ENCODE measurements at places on chromosomes 12 and 14.
A peak's percentile ranks its signal among the peaks of the same experiment; 100 is the strongest.

DNA sequence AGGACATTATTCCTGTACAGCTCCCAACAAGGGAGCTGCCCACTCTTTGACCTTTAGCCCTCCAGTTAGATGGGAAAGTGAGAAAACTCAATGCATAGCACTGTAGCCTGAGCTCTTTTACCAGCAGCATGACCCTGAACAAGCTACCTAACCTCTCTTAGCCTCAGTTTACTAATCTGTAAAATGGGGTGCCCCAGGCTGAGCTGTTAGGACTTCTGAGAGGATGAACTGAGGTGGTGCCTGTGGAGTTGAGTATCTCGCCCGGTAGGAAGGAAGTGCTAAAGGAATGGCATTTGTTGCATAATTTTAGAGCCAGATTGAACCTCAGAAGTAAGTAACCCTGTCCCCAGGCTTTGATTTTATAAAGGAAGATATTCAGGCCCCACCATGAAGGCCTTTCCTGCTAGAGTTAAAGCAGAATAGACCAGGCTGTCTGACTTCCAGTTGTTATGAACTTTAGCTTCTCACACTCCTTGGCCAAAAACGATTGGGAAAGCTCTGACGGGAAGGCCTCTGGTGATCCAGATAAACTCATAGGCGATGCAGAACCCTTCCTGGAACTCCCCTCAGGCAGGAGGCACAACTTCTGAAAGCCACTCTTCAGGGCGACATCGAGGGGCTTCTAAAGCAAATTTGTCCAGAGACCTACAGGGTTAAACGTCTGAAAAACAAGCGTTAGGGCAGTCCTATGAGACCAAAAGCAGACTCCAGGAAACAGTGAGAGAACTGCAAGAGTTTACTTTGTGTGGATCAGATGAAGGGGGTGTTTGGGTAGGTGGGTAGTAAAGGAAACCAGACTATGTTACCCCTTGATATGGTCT lies 2.5 kb upstream of the SERPINA10 start:
- no peak for DNase-seq

DNA sequence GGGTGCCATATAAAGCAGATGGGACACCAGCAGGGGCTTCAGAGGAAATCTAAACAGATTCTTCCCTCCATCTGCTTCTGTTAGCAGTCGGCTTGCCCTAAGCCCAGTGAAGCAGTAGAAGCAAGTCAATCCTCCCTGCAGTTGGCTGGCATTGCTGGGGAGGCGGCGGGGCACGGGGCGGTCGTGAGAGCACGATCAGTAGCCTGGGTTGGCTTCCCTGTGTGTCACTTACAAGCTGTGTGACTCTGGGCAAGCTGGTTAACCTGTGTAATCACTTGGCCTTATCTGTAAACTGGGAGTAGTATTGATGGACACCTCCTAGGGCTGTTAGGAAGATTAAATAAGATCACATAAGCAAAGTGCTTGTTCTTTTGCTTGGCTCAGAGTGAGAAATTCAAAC lies 19.4 kb downstream of the MYRFL start:
- no peak for DNase-seq

DNA sequence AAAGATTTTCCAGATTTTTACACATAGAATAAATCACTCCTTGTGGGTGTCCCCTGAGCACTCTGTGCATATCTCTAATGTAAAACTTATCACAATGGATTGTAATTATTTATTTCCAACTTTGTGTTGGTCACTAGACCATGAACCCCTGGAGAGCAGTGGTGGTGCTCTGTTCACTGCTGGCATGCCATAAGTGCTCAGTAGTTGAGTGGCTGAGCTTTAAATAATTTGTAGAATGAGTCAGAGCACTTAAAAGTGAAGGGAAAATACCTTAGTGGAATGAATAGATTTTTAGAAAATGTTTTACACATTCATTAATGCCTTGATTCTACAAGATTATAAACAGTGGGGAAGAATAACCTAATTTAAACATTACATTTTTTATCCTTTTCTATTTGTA lies 6.3 kb downstream of the MGAT4C start:
- DNase-seq: no peak

DNA sequence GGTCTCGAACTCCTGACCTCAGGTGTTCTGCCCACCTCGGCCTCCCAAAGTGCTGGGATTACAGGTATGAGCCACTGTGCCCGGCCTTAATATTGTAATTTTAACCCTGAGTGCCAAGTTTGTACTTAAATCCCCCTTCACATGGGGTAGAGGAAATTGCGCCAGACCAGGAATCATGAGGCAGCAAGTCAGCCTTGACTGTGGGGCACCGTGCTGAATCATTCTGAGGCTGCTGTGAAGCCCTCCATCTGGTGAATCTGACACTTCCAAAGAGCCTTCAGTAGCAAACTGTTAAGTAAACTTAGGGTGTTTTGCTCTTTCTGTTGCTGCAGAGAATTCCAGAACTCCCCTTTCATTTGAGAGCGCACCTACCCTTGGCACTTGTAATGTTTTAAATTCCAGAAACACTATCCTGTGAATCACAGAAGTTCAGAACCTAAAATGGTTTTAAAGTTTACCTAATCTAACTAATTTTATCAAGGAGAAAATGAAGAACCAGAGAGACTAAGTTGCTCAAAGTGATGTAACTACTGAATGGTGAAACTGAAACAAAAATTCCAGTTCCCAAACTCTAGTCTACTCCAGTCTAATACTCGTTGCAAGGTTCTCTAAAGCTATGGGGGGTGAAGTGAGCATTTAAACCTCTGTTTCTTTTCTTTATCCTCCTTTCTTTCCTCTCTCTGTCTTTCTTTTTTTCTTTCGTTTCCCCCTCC lies 7.5 kb downstream of the HEBP1 start:
- DNase-seq: no peak

- DNase-seq: no peak
Measured at GRCh38 chr12:727321-727720, 25.1 kb upstream of the WNK1 start.

DNA sequence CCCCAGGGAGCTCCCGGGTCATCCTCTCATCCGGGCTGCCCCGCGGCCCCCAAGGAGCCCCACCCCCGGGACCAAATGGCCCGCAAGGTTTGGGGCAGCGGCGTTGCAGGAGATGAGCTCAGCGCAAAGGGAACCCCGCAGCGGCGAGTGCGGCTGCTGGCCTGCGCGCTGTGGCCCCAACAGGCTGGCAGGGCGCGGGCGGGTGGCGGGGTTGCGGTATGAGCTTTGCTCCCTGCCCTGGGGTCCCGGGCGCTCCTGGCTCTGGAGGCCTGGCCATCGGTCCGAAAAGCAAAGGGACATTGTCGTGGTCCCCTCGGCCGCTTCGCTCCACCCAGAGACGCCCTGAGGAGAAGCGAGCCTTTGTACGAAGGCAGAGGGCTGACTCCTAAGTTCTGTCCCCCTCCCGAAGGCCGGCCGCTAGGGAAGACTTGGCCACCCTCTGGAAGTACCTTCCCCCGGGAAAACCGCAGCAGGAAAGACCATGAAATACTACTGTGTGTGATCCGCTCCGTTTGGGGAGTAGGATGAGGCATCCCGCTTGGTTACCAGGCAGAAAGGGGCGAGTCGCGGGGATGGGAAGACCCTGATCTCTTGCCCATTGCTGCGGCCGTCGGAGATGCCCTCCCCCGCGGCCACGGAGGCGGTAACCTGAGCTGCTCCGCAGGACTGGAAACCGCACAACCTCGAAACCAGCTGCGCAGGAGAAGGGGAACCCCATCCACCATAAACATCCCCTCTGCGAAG lies 620 bp upstream of the NID2 start:
- peak; percentile 20 for DNase-seq

GRCh38 chr12:132327336-132328171 lies 1.8 kb downstream of the GALNT9 start:
- DNase-seq: peak; percentile 58

DNA sequence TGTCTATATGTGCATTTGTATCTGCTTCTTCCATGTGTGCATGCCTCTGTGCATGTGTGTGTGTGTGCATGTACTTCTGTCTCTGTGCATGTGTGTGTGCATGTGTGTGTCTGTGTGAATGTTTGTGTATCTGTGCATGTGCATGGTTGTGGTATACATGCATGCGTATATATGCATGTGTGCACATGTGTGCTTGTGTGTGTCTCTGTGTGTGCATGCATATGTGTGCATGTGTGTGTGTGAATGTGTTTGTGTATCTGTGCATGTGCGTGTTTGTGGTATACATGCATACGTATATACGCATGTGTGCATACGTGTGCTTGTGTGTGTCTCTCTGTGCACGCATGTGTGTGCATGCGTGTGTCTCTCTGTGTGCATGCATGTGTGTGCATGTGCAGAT lies 363.2 kb upstream of the SFSWAP start:
- DNase-seq: no peak

DNA sequence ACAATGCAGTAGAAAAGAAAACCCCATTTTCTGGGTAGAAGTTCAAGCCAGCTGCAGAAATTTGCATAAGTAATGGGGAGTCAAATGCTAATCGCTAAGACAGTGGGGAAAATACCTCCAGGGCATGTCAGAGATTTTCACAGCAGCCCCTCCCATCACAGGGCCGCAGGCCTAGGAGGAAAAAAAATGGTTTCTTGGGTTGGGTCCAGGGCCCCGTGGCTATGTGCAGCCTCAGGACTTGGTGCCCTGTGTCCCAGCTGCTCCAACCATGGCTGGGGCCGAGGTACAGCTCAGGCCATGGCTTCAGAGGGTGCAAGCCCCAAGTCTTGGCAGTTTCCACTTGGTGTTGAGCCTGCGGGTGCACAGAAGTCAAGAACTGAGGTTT lies 14.6 kb downstream of the OR10P1 start:
- DNase-seq: no peak

DNA sequence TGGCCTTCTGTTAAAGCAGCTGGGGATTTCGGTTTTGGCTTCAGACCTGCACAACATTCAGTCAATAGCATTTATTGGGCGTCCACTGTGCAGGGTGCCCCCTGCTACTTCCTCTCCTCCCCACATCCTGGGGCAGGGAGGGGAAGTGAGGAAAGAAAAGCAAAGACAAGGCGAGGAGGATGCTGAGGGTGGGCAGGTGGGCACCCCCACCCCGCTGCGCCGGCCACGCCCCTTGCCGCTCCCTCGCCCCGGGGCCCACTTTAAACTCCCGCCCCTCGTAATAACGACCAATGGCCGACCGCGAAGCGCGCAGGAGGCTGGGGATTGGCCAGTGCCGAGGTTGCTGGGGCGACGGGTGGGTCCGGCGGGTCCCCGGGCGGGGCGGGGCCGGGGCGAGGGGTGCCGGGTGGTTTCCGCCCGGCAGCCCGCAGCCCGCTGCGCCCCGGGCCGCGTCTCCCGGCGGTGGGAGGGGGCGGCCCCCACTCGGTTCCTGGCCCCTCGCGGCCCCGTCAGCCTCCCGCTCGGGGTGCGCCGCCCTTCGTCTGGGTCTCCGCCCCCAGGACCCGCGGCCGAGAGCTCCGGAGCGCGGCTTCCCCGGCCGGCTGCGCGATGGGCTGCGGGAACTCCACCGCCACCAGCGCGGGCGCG lies at the start of gene C12orf75:
Gene C12orf75 (plus strand): TSS at position 409 of the 648 bp plus-strand sequence. CDS start 201 bp downstream, at position 610.
- peak; percentile 86 for DNase-seq

- DNase-seq: no peak
Measured at GRCh38 chr12:66321435-66321834, 19.1 kb downstream of the HELB start.

DNA sequence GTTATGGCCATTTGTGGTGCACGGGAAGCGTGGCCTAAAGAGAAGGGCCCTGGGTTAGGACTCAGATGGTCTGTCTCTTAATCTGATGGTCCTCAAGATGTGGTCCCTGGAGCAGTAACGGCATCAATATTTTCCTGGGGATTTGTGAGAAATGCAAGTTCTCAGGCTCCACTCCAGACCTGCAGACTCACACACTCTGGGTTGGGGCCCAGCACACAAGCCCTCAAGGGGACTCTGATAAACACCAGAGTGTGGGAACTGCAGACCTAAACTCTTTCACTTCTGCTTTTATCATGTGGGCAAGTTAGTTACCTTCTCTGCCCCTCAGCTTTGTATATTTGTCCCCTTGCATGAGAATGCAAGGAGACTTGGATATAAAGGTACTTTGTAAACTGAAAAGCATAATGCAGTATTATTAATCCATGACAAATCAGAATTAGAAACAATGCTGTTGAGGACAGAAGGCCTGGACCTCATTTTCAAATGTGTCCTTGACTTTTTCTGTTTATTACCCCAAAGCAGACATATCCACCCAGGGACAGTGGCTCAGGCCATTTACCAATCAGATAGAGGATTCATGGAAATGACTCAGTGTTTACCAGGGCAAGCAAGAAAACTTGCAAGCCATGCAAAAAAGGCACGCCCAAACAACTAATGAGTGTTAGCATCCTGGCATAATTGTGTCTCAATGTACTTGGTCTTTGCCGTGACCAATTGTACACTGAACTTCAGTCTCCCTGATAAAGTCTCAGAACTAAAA lies 157.0 kb downstream of the ASCL1 start:
- DNase-seq: no peak

GRCh38 chr12:24386836-24387235 lies 437.4 kb upstream of the SOX5 start:
- no peak for DNase-seq

- peak; percentile 40 for DNase-seq
Measured at GRCh38 chr14:100383727-100384158, 60.6 kb downstream of the SLC25A47 start.

GRCh38 chr12:57846285-57846576 lies 298 bp downstream of the CTDSP2 start:
- no peak for DNase-seq

- DNase-seq: no peak
Measured at GRCh38 chr14:60175255-60175902, 10.2 kb upstream of the DHRS7 start.

GRCh38 chr12:76117067-76117691 lies 32.7 kb upstream of the NAP1L1 start:
- DNase-seq: no peak

GRCh38 chr12:29741342-29742241 lies 42.1 kb downstream of the TMTC1 start:
- DNase-seq: no peak

GRCh38 chr14:77243853-77244252 lies 27.2 kb downstream of the NGB start:
- no peak for DNase-seq

GRCh38 chr12:110371408-110372055 lies 32.0 kb downstream of the ANAPC7 start:
- no peak for DNase-seq

DNA sequence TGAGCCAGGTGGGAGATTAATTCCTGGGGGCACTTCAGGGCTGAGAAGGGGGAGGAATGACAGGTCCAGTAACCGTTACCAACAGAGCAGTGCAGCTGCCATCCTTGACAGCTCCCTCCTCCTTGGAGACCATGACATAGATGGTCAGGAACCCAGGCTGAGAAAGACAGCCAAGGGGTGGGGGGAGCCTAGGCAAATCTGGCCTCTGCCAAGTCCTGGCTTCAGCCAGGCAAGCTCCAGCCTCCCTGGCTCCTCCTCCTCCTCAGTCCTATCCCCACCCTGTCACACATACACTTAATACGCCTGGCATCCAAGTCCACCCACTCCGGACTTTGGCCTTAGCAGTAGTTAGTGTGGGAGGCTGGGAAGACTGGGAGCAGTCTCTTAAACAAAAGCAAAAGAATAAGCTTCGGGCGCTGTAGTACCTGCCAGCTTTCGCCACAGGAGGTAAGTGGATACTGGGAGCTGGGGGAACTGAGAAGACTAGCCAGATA lies at the start of gene RDH5:
Gene RDH5 (plus strand): TSS at position 323 of the 494 bp plus-strand sequence. CDS start 792 bp downstream, outside the sequence.
- DNase-seq: no peak

- DNase-seq: no peak
Measured at GRCh38 chr12:118103201-118103600, 610 bp downstream of the VSIG10 start.

- DNase-seq: no peak
Measured at GRCh38 chr12:39372929-39373328, 70.0 kb downstream of the KIF21A start.

Measured in stimulated activated CD8-positive, alpha-beta memory T cell treated with anti-CD3 and anti-CD28 coated beads, Interleukin-2, amount 100 ng/mL, for 48 hours (primary cell).